ENCODE measurements at places on chromosomes 7 and 10.

DNA sequence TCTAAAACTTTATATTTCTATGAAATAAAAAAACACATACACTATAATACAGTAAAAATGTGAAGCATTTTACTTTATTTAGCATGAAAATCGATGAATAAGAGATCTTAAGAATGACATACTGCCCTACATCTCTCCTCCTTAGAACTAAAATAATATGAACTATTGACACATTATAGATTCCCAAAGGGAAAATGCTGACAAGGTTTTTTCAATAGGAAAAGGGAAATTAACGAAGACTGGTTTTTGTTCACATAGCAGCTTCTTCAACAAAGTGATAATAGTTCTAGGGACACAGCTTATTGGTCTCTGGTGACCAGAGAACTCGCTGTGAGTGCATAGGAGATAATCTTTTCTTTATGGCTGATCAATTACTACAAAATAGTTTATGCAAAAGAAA, 57.9 kb upstream of the FEZF1 start:
- DNase-seq = no peak

DNA sequence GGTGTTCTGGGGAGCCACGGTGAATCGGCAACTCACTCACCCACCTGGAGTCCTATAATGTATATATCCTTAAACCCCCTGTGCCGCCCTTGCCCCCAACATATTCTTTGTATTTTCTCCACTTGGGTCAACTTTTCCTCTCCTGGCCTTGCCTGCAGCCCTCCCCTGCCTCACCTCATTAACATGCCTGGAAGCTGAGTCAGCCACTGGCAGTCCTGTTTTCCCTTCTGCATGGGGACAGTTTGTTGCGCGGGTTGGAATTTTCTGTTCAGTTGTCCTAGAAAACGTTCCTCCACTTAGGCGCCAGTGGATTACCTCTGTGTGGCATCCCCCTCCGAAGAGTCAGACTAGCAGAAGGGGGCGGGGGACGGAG, 97.4 kb downstream of the C10orf105 start:
- no peak for DNase-seq

GRCh38 chr7:41187322-41187721, 515.6 kb downstream of the INHBA start:
- DNase-seq = no peak

GRCh38 chr10:69814251-69814650, 12.5 kb downstream of the COL13A1 start:
- no peak for DNase-seq

DNA sequence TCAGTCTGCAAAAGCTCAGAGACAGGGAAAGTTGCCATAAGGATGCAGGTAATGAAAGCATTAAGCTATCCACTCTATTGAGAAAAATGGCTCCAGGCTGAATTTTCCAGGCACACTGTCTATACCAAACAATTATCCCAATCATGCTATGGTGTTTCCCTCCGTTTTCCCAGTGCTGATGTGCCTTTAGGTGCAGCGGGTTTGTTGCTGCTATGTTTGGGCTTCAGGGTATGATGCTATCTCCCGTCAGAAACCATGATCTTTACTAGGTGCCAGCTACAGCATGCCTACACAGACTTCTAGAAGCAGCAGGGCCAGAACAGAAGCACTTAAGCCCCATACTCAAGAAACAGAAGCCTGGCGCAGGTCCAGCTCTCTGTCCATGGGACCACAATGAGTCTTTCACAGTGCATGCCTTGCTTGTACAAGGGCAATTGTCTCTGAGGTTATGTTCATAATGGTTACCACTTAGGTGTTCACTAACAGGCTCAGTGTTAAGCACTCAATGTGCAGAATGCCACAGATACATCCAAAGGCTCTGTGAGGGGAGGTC, 19.4 kb downstream of the STEAP1B start:
- no peak for DNase-seq
